ENCODE measurements at places on chromosomes 1 and 21. TPM values are rescaled to one million over a fixed set of nuclear protein-coding genes. Genes with fewer than 3 reads are reported as not detected.

DNA sequence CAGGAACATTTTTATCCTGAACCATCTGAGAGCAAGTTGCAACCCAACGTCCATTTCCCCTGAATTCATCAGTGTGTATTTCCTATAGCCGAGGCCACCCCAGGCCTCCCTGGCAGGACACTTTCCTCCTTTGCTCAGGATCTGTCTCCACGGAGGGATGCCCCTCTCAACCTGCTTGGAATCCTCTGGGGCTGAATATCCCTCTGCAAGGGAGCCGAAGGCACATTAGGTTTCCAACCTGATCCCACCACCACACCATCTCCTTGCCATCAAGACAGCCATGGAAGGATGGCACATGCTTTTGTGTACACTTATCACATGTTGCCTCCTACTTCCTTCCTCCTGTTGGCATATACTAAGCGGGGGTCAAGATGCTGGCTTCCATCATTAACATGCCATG, 74.8 kb upstream of the EDN2 start:
- DNase-seq = no peak

DNA sequence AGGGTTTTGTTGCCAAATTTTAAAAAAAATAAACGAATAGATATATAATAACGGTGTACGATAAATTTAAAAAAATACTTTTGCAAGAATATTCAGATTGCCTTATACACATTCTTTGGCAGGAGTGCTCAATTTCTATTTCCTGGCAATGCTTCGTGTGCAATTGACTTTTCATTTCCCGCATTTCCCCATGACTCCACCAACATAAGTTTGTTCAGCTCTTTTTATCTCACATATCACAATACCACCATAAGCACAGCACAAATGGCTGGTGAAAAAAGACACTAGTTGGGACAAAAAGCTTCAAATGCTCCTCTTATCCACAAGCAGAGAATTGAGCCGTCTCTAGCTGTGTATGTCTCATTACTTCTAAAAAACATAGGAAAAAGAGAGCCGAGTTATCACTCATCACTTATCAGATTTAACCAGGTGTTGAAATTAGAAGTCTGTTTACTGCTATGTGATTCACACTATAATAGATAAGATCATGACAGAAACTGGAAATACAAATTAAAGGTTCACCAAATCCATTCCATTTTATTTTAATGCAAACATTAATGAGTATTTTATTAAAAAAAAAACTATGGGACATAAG, 28.9 kb upstream of the RGS1 start:
- DNase-seq = no peak

The TNFRSF4 gene
- 0.19 TPM for total RNA-seq

The CHRNB2 gene
- 0.27 TPM for total RNA-seq

The ZMYM4 gene
- total RNA-seq = 65.9 TPM

- no peak for DNase-seq
These were observed 15.8 kb upstream of the REG4 start for GRCh38 chr1:119827010-119827409.

GRCh38 chr1:23913212-23913880, at the start of gene CNR2:
CNR2 (minus strand) TSS chr1:23913362; CDS start chr1:23875617, 37,745 bp downstream.
- no peak for DNase-seq

GRCh38 chr1:223244366-223245103, 101.5 kb upstream of the TLR5 start:
- DNase-seq = peak; percentile 59

GRCh38 chr1:245807306-245807705, 652.5 kb downstream of the KIF26B start:
- peak; percentile 25 for DNase-seq

- DNase-seq = no peak
These were observed 30.5 kb downstream of the LRRC3 start for GRCh38 chr21:44485796-44486195.

GRCh38 chr1:89545264-89546038, 20.8 kb downstream of the LRRC8B start:
- DNase-seq = no peak

DNA sequence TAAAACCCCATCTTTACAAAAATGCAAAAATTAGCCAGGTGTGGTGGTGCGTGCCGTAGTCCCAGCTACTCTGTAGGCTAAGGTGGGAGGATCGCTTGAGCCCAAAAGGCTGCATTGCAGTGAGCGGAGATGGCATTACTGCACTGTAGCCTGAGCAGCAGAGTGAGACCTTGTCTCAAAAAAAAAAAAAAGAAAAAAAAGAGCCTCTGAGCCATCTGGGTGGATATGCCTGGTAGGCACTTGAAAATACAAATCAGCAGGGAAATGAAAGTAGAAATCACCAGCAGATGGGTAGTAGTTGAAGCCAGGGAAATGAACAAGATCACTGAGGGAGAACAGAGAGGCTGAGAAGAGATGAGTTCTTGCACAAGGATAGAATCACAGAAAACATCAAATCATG, 131.0 kb upstream of the HMCN1 start:
- no peak for DNase-seq

GRCh38 chr21:46515109-46515508, 56.4 kb downstream of the DIP2A start:
- no peak for DNase-seq

GRCh38 chr1:203513585-203514031, 19.7 kb downstream of the OPTC start:
- DNase-seq = no peak

The OR6K3 gene
- not detected for total RNA-seq

The ZNHIT6 gene
- 20.0 TPM for total RNA-seq

The BRINP2 gene
- not detected for total RNA-seq

GRCh38 chr1:65497256-65497830, 76.9 kb downstream of the LEPR start:
- DNase-seq = no peak

DNA sequence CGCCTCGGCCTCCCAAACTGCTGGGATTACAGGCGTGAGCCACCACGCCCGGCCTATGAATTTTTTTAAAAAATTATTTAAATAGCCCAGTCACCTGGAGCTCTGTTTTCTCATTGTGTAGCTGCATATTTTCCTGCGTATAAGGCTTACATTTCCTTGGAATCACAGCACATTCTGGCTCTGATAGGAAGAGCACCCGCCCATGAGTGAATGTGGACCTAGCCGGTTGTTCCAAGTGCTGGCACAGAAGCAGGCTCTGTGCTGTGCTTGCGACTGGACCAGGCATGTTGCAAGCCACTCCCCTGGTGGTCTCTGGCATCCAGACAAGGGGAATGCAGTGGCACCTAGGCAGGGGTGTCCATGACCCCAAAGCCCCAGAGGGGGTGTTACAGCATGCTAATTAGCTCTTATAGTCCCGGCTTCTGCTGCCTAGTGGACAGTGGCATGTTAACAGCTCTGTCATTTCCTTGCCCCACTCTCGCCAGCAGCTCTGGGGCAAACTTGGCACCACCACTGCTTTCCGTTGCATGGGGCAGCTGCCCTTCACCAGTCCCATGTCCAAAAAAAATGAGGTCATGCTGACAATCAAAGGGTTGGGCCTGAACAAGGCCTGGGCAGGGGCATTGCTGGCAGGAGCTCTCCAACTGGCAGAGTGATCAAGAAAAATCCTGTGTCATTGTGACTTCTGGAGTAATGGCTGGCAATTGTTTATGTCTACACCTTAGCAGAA, 5.2 kb upstream of the VTCN1 start:
- DNase-seq = peak; percentile 62

The FAM72A gene
- 4.3 TPM for total RNA-seq

The BCAS2 gene
- 36.5 TPM for total RNA-seq

DNA sequence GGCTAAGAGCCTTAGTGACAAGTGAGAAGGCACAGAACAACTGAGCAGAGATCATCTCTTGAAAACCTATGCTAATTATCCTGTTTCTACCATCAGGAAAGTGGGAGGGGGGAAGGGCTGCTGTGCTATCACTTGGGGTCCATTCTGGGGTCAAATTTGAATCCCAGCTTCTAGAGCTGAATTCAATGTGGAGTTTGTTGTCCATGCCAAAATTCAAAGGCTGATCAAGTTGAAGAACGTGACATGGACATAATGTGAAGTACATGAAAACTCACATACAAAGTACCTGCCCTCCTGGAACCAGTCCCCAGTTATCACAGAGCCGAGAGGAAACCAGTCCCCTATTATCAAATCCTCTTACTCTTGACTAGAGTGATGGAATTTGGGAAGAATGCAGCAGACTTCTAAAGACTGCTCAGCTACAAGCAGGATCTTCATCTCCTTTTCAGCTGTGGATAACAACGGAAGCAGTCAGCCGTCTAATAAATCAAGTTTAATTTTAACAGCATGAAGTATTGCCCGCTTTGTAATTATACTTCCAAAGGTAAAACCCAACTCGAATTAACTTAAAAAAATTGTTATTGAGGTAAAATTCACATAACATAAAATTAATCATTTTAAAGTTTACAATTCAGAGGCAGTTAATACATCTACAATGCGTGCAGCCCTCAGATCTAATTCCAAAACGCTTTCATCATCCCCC, 78.3 kb downstream of the SLC45A1 start:
- DNase-seq = no peak

The RERE gene
- 76.8 TPM for total RNA-seq

The UBE2U gene
- total RNA-seq = not detected

DNA sequence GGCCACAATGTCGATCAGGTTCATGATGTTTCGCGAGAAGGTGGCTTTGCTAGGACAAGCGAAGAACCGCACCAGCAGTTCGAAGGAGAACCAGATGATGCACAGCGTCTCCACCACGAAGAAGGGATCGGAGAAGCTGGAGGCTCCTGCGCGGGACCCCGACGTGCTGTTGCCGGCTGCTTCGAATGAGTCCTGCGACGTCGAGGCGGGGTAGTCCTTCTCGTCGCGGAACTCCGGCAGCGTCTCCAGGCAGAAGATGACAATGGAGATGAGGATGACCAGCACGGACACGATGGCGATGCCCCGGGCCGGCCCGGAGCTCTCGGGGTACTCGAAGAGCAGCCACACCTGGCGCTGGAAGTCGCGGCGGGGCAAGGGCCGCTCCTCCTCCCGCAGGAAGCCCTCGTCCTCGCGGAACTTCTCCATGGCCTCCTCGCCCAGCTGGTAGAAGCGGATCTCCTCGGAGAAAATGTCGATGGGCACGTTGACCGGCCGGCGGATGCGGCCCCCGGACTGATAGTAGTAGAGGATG, 869 bp downstream of the KCNA3 start:
- DNase-seq = no peak

The NBPF4 gene
- total RNA-seq = not detected

The GBP4 gene
- not detected for total RNA-seq

DNA sequence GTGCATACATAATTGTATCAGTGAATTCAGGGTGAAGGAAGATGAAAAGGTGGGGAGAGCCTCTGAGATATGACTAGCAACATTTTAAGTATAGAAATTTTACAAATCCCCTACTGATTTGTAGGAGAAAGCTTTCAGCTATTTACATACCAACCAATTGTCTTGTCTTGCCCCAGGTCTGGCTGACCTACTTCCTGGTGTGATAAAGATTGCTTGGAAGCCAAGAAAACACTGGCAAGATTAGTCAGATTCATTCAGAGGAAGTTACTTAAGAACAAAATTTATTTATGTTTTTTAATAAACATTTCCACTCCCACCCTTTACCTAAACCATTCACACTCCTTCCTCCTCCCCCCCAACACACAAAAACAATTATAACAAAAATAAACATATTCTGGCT, 17.5 kb downstream of the PTGS2 start:
- DNase-seq = no peak

DNA sequence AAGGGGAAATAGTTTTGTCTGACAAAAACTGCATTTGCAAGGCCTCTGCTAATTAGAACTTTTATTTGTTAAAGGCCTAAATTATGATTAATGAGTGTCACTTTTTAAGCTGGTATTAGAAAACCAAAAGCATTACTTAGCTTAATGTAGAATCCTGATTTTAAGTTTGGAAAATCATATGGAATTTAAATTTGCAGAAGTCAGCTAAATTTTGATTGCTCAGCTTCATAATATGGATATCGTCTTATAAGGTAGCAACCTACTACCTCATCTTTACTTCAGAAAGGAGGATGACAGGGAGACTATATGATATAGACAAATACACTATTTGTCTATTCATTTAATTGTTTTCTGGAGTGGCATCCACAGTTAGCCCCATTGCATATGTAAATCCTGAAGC, 114.0 kb downstream of the USP25 start:
- DNase-seq = no peak

Measured in osteocyte (in vitro differentiated cells).